GM12865 (cell line): ENCODE measurements at places on chromosomes 7 and 10.

GRCh38 chr10:21530641-21531040, 3.4 kb upstream of the MLLT10 start:
- no peak for DNase-seq

DNA sequence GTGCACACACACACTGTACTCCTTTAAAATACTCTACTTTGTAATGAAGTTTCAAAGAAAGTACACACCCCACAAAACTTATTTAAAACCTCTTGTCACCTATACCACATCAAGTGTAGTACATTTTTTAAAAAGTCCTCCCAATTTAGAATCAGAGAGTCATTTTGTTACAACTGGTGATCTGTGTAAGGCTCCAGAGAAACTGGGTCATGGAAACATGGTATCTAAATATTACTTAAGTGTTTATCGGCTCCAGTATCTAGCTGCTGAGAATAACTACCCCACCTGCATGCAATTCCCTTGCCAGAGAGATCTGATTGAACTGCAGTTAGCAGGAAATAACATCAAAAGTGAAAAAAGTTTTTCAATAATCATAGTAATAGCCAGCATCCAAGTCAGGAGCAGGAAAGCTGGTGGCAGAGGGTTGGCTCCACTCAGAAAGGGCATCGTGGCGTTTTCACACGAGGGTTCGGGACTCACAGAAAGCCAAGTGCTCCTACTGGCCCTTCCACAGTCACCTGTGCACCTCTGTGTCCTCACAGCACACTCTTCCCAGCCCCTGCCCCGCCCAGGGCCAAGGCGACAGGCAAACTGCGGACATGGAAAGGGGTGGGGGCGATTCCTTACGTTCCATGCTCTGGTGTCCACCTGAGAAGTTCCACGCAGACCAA, 6.5 kb downstream of the RGS10 start:
- DNase-seq, result no peak

DNA sequence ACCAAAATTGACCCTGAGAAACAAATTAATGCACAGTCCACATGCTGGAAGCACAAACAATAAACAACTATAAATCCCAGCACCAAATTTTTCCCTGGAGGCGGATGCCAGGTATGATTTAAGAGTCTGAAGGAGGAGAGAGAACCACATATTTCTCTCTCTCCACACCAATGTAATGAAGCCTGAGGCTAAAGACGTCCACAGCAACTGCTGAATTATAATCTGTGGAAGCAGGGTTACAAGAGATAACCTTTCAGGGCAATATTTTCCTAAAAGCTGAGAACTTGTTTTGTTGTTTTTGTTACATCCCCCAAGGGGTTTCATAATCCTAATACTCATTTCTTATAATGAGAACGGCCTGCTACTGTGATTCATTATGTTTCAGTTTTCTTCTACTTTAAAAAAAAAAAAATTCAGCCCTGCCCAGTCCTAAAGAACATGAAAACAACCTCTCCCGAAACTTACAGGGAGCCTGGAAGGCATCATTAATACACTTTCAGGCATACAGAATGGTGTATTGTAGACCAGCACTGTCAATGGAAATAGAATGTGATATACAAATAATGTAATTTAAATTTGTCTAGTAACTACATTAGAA, 48.5 kb upstream of the ABLIM1 start:
- no peak for DNase-seq

DNA sequence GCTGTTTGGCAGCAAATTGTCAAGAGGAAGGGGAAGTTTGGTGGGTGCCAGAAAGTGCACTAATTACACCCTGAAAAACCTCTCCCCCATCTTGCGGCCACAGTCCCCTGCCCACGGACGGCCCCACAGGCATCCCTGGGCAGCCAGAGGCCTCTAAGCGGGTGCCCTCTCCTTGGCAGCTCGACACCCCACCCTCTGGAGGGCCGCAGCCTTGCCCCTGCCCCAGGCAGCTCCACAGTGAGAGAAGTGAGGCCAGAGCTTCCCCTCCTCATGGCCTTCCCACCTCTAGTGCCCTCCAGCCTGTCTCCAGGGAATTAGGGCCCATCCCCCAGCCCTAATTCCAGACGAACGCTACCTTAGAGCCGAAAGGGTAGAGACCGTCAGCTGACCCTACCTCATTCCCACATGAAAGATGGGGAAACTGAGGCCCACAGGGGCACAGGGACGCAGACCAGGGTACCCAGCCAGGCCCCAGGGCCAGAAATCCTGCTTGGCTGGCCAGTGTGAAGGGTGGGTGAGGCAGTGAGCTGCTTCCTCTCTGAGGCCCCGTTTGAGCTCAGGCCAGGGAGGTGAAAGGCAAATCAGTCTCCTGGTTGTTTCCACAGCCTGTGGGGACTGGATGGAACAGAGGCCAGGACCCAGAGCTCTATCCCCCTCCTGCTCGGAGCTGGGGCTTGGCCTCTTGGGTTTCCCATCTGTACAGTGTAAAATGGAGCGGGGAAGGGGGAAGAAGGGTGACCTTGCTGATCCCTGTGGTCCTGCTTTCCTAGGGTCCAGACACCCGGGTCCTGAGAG, 10.0 kb downstream of the ZCCHC24 start:
- no peak for DNase-seq

DNA sequence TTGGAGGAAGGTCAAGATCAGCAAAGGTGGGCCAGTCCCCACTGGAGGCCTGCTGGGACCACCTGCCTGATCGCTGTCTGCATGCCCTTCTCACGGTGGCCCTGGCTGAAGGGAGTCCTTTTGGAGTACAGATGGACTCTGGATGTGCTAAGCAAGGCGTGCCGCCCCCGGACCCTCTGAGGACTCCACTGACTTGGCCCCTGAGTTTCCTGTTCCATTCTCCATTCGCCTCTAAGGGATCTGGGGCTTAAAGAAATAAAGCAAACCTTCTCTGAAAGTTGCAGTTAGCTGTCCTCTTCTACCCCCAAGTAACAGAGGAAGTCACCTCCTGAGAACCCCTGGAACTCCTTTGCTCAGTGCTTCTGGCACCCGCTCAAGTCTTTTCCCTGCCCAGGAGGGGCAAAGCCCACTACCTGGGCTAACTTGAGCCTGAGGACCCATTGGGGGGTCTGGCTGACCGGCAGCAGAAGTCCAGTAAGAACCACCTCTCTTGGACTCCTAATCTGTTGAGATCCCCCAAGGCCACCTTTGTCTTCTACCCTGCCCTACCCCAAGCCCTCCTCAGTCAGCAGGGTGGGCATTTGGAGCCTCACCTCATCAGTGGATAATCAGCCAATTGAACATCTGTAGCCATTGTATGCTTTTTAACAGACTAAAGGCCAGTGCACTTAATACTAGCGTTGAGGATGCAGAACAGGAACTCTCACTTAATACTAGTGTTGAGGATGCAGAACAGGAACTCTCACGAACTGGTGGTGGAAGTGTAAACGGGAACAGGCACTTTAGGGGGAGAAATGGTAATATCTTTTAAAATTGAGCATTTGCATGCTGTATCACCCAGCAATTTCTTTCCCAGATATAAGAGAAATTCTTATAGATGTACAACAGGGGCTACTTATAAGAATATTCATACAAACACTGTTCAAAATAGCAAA, 2.2 kb downstream of the TBATA start:
- no peak for DNase-seq

DNA sequence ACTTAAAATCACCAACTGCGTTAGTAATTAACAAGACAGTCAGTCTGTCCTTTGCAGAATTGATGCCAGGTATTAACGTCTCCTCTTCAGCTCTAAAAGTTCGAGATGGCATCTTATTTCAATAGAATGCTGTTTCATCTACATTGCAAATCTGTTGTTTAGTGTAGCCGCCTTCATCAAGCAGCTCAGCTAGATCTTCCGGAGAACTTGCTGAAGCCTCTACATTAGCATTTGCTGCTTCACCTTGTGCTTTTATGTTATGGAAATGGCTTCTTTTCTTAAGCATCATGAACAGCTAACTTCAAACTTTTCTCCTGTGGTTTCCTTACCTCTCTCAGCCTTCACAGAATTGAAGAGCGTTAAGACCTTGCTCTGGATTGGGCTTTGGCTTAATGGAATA, 95.5 kb upstream of the FAM20C start:
- no peak for DNase-seq

DNA sequence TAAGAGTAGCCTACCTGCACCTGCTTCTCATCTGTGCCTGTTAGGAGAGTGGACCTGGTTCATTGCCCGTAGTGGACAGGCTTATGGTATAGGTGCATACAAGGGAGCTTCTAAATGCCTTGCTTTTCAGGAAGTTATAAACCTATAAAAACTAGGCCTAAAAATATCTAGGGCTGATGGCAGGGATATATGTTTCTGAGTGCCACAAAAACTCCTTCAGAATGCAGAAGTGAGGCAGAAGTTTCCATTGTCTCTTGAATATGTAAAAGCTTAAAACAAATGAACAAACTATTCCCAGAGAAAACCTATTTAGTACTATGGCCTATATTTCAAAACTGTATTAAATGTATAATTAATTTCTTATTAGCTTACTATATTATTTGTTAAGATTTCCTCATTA, 91.8 kb downstream of the RNLS start:
- DNase-seq, result no peak

DNA sequence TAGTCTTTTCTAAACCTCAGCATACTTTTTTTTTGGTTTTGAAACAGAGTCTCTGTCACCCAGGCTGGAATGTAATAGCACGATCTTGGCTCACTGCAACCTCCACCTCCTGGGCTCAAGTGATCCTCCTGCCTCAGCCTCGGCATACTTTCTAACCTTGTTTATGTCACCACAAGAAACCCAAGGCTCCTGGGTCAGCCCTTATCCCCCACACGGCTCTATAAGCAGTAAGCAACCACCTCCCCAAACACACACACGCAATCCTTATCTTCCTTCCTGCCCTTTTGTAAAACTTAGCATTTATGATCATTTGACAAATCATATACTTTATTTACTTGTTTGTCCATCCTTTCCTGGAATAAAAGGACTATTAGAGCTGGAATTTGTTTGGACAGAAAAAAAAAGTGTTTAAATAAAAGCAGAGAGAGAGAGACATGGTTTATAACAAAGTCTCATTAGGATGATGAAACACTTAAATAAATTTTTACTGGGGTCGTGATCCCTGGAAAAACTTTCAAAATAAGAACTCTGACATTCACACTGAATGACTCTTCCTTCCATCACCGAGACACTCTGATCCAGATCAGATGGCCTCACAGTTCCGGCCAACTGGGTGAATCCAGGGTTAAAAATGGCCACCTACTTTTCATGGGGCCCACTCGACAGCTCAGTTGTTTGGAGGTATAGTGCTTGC, 72.7 kb upstream of the PIK3CG start:
- no peak for DNase-seq
